Mammary epithelial cell (primary cell): ENCODE measurements at places on chromosomes 6 and 20. TPM values are rescaled to one million over a fixed set of nuclear protein-coding genes. Genes with fewer than 3 reads are reported as not detected.

Gene MYBL2
- 15.7 and 33.5 TPM in 2 replicates for total RNA-seq

Gene ERMARD
- 19.2 TPM for total RNA-seq

Gene RFX6
- total RNA-seq: not detected

Gene NKX2-2
- total RNA-seq: not detected in 2 replicates

Gene PCSK2
- not detected in 2 replicates for total RNA-seq

Gene SNX3
- total RNA-seq: 116 and 143 TPM in 2 replicates

Gene DOP1A
- 24.3 and 38.0 TPM in 2 replicates for total RNA-seq

Gene CNR1
- total RNA-seq: not detected in 2 replicates

Gene BPIFB2
- not detected for total RNA-seq

Gene NOTCH4
- 3.0 TPM for total RNA-seq

Gene KCNB1
- total RNA-seq: not detected in 2 replicates

Gene HAO1
- not detected in 2 replicates for total RNA-seq

Gene RBBP8NL
- total RNA-seq: not detected

Gene R3HDML
- total RNA-seq: not detected

Gene COL9A1
- not detected for total RNA-seq

Gene AFDN
- total RNA-seq: 117 TPM

Gene EYS
- total RNA-seq: 0.05 TPM in 1 of 2 replicates, not detected in the other

Gene BFSP1
- 1.3 TPM for total RNA-seq

Gene ULBP2
- 14.5 TPM for total RNA-seq

Gene F13A1
- total RNA-seq: not detected in 2 replicates

Gene TCF15
- total RNA-seq: not detected

Gene RSPO3
- total RNA-seq: not detected

Gene UNC5CL
- total RNA-seq: 0.50 TPM

Gene HLA-DQA2
- total RNA-seq: not detected

Gene TGM3
- total RNA-seq: not detected in 2 replicates

Gene MARCKS
- 58.4 and 65.4 TPM in 2 replicates for total RNA-seq

Gene LY6G6F
- total RNA-seq: not detected in 2 replicates

Gene VGLL2
- not detected for total RNA-seq

Gene ABHD16B
- total RNA-seq: not detected

Gene FOXF2
- 0.35 TPM in 1 of 2 replicates, not detected in the other for total RNA-seq

Gene OR2B6
- not detected in 2 replicates for total RNA-seq

Gene CEP162
- 2.4 and 4.3 TPM in 2 replicates for total RNA-seq

Gene PHACTR3
- total RNA-seq: 10.1 and 11.1 TPM in 2 replicates

Gene SLC12A5
- total RNA-seq: 1.5 and 2.4 TPM in 2 replicates
